Coronary artery (tissue), 2 donors: ENCODE measurements at places on chromosomes 4 and X.

DNA sequence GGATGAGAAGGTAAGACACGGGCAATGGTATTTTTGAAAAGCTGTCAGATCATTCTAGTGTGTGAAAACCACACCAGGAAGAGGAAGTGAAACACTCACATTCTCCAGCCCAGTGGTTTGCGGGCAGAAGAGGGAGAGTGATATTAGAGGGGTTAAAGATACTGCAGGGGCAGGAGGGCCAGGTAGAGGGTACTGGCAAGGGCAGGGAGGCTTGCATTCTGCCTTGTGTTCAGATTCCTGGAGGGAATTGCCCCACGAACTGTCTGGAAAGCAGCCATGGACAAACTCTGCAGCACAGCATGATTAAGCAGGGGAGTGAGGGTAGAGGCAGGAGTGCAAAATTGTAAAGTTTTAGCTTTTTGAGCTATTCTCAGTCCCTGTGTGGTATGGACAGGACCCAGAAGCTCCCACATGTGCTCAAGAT, 30.9 kb downstream of the NIPAL1 start:
- no peak for DNase-seq

DNA sequence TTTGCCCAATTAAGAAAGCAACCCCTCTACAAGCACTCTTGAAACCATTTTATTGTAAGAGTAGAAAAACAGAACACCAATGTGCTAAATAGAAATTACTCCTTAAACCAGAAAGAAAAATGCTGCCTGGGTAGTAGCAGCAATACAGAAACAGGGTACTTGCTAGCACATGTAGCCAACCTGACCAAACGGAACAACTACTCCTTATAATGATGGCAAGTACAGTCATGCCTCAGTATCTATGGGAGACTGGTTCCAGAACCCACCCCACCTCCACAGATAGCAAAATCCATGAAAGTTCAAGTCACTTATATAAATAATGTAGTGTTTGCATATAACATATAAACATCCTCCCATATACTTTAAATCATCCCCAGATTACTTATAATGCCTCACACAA, 168.8 kb downstream of the ATRX start:
- DNase-seq: no peak

DNA sequence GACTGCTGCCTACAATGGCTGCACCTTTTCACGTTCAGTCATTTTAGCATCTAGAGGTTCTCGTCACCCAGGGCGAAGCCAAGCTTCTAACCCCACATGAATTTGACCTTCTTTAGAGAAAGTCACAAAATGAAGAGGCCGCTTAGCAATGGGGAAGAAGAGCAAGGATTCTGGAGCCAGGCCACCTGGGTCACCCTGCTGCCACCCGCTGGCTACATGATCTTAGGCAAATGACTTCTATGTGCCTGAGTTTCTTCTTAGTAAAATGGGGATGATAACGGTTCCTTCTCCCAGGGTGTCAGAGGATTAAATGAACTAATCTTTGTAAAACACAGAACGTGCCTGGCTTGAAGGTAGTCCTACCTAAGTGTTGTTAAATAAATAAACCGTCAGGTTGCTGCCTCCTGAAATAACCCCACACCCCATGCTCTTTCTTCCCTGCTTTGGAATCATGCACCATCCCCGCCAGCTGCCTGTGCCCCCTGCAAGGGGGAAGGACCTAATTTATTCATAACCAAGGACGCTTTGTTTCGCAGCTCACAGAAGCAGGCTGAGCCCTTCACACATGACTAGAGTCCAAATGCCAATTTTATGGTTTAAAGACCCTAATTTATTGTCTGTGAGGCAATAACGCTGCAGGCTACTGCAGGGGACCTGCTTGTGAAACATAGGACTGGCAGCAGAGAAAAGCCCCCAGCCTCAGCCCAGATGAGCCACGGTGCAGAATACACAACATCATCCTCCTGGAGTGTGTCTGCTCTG, 28.6 kb upstream of the NSG1 start:
- no peak for DNase-seq

- no peak for DNase-seq
These were observed 256.1 kb upstream of the STS start for GRCh38 chrX:6891404-6891803.

DNA sequence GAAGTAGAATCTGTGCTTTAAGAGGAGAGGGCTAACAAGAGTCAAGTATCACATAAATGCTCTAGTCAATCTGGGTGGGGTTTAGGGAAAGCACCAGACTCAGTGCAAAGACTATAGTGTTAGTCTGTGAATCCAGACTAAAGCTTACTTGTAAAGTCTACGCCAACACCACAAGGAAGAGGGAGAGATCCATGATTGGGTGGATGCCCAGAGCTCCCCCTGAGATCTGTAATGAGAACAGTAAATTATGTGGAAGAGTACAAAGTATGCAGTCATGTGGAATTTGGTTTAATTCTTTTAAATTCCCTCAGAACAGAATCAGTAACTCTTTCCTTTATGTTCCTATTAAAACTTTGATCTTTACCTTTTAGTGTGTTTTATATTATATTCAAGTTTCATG, 354.7 kb upstream of the SPANXN4 start:
- no peak for DNase-seq

GRCh38 chr4:89305712-89306437, 1.7 kb downstream of the GPRIN3 start:
- DNase-seq: no peak

DNA sequence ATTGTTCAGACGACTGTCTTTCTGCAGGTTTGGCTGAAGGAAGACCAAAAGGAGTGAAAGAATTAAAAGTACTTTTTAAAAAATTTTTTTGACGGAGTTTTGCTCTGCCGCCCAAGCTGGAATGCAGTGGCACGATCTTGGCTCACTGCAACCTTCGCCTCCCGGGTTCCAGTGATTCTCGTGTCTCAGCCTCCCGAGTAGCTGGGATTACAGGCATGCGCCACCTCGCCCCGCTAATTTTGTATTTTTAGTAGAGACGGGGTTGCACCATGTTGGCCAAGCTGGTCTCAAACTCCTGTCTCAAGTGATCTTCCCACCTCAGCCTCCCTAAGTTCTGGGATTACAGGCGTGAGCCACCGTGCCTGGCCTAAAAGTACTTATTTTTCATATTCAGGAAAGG, 86.3 kb downstream of the ITIH6 start:
- no peak for DNase-seq

GRCh38 chr4:47053485-47053884, 22.1 kb downstream of the GABRB1 start:
- no peak for DNase-seq

DNA sequence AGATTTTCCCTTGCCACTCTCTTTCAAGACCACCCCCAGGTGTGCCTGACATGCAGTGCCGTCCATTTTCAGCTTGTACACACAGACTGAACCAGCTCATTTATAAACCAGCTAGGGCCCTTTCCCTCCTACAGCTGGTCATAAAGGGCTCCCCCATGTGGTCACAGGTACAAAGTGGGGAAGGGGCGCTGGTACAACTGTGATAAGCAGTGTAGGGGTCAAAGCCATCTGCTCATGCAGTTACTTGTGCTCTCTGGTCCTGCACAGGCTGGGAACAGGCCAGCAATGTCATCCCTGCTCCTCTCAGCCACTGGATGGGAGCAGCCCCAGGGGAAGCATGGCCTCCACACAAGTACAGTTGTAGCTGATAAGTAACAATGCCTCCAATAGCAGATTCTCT, 20.6 kb downstream of the GABRQ start:
- DNase-seq: peak; percentile 28

DNA sequence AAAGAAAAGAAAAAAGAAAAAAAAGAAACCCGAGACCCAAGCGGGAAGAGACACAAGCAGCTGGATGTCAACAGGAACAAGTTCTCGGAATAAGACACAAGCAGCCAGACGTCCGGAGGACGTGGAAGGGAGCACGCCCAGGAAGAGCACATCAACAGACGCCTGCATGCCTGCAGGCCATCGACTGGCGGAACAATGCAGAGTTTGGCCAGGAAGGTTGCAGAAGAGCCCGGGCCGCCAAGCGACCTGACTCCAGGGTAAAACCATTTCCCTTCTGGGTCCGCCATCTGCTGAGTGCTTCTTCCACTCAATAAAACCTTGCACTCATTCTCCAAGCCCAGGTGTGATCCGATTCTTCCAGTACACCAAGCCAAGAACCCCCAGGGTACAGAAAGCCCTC, 95.6 kb upstream of the PRR32 start:
- no peak for DNase-seq

GRCh38 chr4:126182786-126183185, 868.0 kb downstream of the FAT4 start:
- DNase-seq: no peak

DNA sequence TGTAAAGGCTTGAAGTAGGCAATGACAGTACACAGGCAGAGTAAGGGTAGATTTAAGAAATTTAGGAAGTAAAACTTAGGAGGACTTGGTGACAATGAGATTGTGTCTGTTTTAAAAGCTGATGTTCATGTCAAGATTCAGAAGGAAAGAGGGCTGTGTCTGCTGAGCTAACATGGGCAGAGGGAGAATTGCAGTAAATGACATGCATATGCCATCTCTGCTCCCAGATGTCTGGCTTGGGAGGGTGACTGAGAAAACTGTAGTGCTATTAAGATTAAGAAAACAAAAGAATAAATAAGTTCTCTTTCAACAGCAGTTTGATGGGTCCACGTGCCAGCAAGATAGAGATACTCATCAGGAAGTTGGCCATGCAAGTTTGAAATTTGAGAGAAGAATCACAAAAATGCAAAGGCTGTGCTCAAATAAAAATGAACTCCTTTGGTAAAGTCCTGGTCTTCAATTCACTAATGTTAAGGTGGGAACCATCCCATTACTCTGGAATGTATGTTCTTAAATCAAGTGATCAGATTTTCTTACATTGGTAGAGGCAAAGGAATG, 7.2 kb downstream of the NFXL1 start:
- DNase-seq: no peak

DNA sequence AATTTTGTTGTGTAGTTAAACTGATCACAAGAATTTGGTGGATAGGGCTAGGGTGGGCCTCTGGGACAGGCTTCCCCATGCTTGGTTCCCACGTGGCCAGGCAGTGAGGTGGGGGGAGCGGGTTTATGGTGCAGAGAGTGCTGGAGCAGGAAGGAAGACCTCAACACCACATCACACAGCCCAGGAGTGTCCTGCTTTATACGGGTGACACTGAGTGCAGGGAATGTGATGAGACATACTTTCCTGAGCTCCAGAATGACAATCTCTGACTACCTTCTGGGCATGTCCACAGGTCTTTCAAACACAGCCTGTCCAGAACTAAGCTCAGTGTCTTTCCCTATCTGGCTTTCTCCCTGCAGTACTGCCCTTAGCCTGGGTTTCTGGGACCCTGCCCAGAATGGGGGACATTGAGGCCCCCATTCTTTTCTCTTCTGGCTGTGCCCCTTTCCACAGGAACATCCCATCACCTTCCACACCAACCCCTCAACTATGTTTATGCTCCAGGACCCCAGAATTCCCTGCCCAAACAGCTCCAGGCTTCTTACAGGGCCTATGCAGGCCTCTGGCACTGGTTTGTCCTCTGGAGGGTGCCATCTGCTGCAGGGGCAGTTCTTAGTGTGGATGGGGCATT, 36.5 kb upstream of the RASL11B start:
- no peak for DNase-seq

GRCh38 chrX:100404851-100405250, 5.2 kb downstream of the PCDH19 start:
- no peak for DNase-seq

- DNase-seq: no peak
These were observed 11.0 kb downstream of the PGM2 start for GRCh38 chr4:37837446-37837845.

DNA sequence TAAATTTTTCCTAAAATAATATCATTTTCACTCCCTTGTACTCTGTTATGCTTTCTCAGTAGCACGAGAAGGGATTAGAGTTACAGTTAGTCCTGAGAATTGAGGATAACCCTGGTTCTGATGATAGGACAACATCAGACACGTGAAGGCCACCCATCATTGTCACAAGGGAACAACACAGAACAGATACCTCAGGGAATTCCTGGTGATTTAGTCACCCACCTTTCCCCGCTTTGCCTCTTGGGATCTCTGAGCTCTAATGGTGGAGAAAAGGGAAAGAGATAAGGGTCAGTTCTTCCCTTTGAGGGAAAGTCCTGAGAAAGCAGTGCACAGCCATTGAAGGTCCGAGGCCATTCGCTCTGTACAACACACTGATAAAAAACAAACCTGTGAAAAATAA, 112.3 kb upstream of the GALNT7 start:
- DNase-seq: no peak

DNA sequence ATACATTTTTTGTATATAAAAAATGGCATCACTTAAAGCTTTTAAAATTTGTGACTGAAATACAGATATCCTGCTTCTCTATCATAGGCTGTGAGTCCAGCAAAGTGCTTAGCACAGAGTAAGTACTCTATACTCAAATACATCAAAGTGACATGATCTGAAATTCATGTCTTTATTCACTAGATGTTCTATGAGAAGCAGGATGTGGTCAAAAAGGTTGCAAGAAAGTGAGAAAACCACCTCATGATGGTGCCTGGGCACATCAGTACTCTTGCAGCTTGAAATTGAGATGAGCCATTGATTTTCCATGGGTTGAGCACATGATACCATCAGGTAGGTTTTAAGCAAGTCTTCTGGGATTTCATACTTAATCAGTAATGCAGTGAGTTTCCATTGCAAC, 20.4 kb upstream of the SFRP2 start:
- DNase-seq: no peak

GRCh38 chr4:88419874-88420273, 37.0 kb upstream of the HERC5 start:
- no peak for DNase-seq

- DNase-seq: no peak
These were observed 38.9 kb downstream of the SMC1A start for GRCh38 chrX:53383376-53384076.

- DNase-seq: no peak
These were observed 13.6 kb upstream of the NAT8L start for GRCh38 chr4:2045518-2045951.
